Esophagus squamous epithelium (tissue), 5 donors: ENCODE measurements at places on chromosomes 5 and 9.

GRCh38 chr5:54264574-54264973 lies 45.8 kb downstream of the ARL15 start:
- no peaks in the 10 kb centered on the region for H3K27me3 ChIP-seq
- no peak for DNase-seq
- no peak overlapping the region for H3K27ac ChIP-seq
- no peak overlapping the region for H3K4me3 ChIP-seq
- no peaks in the 10 kb centered on the region for H3K4me1 ChIP-seq

GRCh38 chr5:147658293-147658932 lies 124.1 kb downstream of the JAKMIP2 start:
- H3K27ac ChIP-seq = no peak overlapping the region
- no peaks in the 10 kb centered on the region for H3K27me3 ChIP-seq
- H3K4me3 ChIP-seq = no peak overlapping the region
- H3K36me3 ChIP-seq = no peaks in the 10 kb centered on the region
- DNase-seq = no peak

DNA sequence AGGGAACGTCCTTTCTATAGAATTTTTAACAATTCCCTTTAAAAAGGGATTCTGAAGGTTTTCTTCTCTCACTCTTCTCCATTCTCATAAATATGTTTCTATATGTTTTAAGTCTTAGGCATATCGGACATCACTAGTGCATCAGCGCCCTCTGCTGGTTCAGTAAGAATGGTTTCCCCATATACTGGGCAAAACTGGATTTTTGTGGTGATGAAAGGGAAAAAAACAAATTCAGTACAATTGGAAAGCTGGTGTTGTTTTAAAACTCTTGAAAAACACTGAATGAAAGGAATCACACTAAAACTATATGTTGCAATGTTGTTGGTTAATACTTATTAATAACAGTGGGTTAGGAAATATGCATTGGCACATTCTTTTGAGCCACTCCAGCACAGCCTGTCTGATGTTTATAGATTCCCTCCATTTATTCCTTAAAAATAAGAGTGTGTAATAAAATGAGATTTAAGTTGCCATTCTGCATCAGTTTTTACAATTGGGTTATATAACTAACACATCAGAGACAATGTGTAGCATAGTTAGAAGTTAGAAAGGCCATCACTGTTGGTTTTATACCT lies 15.8 kb downstream of the CWC27 start:
- H3K4me1 ChIP-seq = no peaks in the 10 kb centered on the region
- DNase-seq = peak; percentile 13
- H3K4me3 ChIP-seq = no peak overlapping the region
- H3K27ac ChIP-seq = no peak overlapping the region
- H3K36me3 ChIP-seq = no peaks in the 10 kb centered on the region

DNA sequence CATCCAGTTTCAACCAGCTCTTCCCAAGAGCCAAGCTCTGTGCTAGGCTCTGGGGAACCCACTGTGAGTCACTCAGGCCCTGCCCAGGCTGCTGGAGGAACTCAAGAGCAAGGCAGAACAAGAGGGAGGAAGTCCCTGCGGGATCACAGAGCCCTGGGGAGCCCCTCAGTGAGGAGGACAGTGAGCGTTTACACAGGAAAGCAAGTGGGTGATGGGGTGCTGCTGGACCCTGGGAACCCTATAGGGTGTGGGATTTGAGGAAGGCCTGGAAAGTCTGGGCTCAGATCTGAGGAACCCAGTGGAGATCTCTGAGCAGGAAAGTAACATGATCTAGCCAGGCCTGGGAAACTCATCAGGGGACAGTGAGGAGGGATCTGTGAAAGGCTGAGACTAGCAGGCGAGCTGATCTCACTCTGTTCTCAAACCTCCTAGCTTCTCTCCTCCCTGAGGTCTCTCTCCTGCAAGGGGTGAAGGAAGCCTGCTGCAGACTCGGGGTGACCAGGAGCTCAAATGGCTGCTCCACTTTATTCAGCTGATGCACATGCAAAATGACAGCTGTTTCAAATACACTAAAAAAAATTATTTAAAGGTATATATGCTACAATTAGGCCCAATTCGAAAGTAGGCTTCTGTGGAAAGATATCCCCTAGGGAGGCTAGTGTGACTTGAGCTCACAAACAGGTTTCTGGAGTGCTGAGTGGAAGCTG lies 70.0 kb downstream of the SHB start:
- no peak overlapping the region for H3K4me3 ChIP-seq
- peaks cover 19% of the 10 kb centered on the region for H3K36me3 ChIP-seq
- DNase-seq = no peak

- no peak for DNase-seq
- H3K4me3 ChIP-seq = no peak overlapping the region
- H3K4me1 ChIP-seq = no peaks in the 10 kb centered on the region
- no peaks in the 10 kb centered on the region for H3K27me3 ChIP-seq
Observed at GRCh38 chr9:12230708-12231107, 462.5 kb upstream of the TYRP1 start.
